Stimulated activated CD4-positive, alpha-beta T cell treated with anti-CD3 and anti-CD28 coated beads, Interleukin-2, amount 100 ng/mL, for 48 hours (primary cell): ENCODE measurements at places on chromosomes 7 and 10.

DNA sequence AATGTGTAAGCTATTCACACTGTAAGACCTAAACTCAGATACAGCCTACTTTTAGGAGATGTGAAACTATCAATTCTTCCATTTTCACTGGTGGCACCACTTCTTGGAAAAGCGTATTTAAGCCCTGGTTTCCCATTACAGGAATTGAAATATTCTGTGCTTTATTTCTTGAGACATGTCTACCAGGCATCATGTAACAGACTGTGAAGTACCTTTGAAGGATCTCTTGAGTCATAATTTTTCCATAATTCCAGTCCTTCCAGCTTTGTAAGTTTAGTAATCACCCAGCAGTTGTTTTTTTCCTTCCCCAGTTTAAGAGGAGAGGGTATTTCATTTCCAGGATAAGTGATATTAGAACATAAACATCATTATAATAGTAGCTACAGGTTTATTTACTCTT is 186.0 kb upstream of the PRPS1L1 start:
- no peak for DNase-seq

DNA sequence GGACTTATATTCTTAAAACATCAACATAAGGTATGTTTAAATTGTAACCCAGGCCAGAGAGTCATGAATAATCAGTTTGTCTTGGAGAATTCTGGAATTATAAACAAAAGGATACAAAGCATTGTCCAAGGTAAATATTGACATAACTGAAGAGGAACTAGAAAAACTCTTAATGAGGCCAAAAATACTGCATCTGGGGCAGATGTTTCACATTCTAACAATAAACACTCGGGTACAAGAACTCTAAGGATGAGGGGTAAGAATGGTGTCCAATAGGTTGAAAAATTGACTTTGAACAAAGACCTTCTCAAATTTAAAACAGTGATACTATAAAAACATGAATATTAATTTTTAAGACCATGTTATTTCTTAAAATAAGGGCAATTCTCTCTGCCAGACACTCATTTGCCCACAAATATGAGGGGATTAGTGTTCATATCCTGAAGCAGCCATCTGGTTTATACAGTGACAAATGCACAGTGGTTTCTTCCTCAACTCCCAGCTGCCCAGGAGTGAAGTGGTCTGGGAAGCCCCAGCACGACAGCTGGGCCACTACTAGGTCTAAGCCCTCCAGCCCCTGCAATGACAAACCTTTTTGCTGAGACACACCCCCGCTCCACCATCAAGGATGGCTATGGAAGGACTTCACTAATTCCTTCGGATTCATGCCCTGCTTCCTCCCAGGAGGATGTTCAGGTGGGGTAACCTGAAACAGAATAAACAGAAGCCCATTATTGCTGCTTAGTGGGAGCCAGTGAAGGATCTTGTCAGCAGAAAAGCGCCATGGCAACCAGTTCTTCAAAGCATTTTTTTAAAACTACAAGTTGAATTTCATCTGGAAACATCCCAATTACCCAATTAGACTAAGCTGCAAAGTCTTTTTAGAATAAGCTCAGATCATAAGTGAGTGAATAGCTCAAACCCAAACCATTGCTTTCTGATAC is 107.5 kb upstream of the ARID5B start:
- DNase-seq = no peak

- DNase-seq = no peak
These were observed 101.8 kb upstream of the FZD8 start for GRCh38 chr10:35743851-35744250.

GRCh38 chr10:89591796-89592271 is 53.2 kb downstream of the PANK1 start:
- DNase-seq = no peak

DNA sequence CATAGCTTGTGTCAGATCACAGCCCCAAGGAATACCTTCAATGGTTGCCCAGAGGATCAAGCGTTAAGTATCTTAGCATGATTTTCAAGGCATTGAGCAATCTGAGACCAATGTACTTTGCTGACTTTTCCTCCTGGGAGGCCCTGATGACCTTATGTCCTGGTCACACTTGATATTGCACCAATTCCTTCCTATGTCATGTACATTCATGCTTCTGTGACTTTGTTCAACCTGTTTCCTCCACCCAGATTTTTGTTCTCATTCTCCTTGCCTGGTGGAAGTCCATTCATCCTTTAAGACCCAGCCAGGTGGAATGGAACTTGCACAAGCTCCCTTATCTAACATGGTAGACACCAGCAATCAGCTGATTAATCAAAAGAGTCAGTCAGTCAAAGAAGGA is 160.8 kb downstream of the PFKFB3 start:
- DNase-seq = no peak

DNA sequence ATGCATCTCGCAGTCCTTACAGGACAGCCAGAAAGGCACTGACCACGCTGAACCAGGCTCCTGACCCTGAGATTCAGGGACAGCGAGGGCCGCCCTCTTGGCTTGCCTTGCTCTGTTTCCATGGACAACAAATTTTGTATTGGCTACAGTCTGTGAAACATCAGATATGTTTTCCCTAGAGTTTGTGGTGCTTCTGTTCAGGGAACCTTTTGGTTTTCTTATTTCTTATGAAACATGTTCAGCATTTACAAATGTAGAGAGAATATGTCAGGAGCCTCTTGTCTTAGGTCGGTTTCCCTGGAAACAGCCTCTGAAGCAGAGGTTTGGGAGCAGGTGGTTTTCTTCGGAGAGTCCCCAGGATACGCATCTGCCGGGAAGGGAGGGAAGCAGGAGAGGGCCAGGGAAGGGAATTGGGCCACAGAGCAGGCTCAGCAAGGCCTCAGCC is 260.1 kb downstream of the CCDC3 start:
- DNase-seq = no peak

- DNase-seq = no peak
These were observed 166.3 kb upstream of the ADCY1 start for GRCh38 chr7:45407730-45408408.

GRCh38 chr10:102946992-102947391 is 28.9 kb downstream of the CNNM2 start:
- DNase-seq = no peak

GRCh38 chr7:7732621-7733281 is 14.3 kb upstream of the RPA3 start:
- DNase-seq = no peak

DNA sequence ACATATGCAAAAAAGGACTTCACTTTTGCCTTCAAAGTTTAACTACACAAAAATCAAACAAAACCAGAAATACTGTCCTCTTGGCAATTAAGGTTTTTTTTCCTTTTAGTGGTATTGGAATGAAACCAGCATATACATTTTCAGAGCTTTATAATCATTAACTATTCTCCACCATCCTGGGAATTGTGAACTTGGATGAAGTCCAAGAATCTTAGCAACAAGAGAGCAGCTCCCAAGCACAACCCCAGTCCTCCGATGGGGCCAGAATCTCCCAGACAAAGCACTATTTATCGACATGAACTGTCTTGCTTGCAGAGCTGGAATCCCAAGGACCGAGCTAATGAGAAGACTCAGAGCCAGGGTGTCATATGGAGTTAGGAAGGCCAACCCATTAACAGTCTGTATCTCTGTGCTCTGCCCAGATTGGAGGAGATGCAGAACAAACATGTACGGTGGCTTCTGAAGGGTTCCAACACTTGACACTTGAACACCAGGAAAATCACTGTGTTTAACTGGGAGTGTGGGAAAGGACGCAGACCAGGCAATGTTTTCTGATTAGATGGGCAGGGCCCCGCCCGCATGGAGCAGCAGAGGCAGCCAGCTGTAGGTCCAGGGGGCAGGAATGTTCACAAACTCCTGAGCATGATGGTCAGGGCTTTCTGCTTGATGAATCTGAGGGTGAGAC is 35.5 kb downstream of the PPP1R3C start:
- DNase-seq = no peak

GRCh38 chr10:44385026-44385695 is at the start of gene CXCL12:
CXCL12 (minus strand) TSS chr10:44385097; CDS start chr10:44385005, 92 bp downstream.
- no peak for DNase-seq

- no peak for DNase-seq
These were observed 137.9 kb downstream of the ANKRD30A start for GRCh38 chr10:37263304-37263703.

DNA sequence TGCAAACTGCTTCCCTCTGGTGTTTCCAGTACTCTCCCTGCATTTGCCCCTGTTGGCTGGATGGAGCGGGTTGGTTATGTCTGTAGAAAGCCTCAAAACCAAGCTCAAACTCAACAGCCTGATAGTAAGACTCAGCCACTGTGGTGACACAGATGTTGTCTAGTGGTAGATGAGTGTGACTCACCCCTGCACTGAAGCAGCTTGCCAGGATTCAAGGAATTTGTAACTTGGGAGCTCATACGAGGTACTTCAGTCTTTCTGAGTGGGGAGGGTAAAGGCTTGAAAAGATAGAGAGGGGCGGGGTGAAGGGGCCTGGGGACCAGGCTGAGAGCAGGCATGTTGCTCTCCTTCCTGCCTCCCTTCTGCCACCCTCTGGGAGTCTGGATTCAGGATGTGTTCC is 22.9 kb upstream of the AQP1 start:
- no peak for DNase-seq

DNA sequence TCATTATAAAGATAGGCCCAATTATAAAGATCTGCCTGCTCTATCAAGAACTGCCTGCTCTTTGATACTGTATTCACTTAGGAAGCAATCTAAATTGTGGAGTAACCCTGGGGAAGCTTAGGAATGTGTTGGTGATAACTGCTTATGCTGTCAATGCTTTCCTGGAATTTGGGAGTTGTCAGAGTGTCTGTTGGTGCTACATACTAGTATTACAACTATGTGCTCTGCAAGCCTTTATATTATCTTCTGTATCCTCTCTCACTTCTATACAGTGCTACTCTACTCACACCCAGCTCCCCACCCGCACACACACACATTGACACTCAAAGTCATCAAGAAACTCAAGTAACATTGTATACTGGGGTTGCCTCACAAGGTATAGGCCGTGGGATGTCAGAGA is 6.1 kb downstream of the ZNF277 start:
- DNase-seq = no peak

DNA sequence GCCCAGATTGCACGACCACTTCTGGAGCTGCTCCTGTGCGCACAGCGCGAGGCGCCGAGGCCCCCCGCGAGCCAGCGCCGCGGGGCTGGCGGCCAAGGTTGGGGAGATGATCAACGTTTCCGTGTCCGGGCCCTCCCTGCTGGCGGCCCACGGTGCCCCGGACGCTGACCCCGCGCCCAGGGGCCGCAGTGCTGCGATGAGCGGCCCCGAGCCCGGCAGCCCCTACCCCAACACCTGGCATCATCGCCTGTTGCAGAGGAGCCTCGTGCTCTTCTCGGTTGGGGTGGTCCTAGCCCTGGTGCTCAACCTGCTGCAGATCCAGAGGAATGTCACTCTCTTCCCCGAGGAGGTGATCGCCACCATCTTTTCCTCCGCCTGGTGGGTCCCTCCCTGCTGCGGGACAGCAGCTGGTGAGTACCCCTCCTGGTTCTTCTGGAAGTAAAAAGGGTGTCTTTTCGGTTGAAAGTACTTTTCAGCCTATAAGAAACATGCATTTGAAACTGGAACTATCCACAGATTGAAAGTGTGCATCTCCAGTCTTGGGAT is 683 bp downstream of the INSIG1 start:
- no peak for DNase-seq

- no peak for DNase-seq
These were observed 264.0 kb upstream of the PRKCQ start for GRCh38 chr10:6843894-6844650.

DNA sequence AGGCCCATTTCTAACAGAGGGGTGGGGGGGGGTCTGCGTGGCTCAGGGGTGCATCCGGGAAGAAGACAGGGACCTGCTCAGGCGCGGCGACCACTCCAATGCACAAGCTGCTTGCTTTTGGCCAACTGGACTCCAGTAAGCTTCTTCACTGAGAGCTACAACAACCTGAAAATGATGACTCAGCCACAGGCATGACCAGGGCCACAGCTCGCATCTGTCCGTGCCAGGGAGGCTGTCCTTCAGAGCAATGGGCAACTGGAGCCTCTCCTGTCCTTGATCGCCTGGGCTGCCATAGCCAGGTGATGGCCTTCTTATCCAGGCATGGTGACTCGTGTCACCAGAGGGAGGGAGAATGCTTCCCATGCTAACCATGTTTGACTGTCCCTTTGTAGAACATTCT is 81.6 kb upstream of the RNF32 start:
- no peak for DNase-seq

DNA sequence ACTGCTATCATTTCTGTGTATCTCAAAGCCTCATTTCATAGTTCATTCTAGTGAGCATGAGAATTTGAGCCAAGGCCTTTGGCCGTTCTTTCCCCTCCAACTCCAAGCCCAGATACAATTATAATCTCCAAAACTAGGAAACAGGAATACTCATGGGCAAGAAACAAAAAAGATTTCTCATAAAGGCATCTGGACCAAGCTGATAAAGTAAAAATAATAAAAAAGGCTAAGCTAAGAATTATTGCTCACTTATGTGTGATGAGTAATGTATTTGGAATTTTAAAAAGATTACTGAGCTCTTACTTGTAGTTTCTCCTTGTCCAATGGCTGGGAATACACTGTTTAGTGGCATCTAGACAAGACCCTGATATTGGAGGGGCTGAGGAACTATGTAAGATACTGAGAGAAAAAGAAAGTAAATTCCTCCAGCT is 196.4 kb upstream of the POM121L12 start:
- DNase-seq = no peak

GRCh38 chr10:79077488-79078173 is 8.9 kb downstream of the ZMIZ1 start:
- DNase-seq = no peak

DNA sequence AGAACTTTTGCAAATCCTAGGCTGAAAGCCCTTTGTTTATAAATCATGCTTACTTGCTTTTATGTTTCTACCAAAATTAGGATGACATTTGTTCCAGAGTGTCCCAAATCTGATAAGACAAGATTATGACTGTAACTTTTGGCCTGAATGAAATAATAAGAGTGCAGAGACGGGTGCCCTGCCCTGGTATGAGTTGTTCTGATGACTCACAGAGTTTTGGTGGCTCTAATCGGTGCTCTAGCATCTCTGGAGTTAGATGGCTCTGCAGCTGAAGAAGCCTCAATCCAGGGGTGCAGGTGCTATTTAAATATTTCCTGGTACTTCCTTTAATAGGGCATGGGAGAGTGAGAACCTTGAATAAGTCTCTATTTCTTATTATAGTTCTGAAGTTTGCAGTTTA is 102.2 kb upstream of the ELMO1 start:
- DNase-seq = no peak

GRCh38 chr7:12322903-12323300 is 80.8 kb downstream of the VWDE start:
- no peak for DNase-seq

- DNase-seq = no peak
These were observed 73.1 kb upstream of the CAMK2B start for GRCh38 chr7:44398511-44398911.

DNA sequence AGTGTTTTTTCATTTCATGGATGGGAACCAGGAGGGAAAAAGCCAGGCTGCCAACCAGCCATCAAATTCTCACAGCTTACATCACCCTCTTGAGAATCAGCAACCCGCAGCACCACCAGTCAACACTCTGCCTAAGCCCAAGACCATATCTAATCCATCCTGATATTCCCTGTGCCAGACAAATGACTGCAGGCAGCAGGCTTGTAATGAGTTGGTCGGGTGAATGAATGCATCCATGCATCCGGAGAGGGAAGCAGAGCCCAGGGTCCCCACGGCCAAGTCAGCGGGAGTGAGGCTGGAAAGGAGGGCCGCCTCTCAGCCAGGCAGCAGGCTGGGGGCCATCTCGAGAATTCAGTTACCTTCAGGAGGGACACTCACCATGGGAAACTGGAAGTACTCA is 46.9 kb downstream of the SLIT1 start:
- DNase-seq = no peak
